ENCODE measurements at places on chromosomes 2 and 18. TPM values are rescaled to one million over a fixed set of nuclear protein-coding genes. Genes with fewer than 3 reads are reported as not detected.

The REG1A gene
- not detected for total RNA-seq

The SCN3A gene
- not detected for total RNA-seq

The CXCR1 gene
- total RNA-seq, result not detected

The SNTG2 gene
- total RNA-seq, result not detected

The C2orf74 gene
- total RNA-seq, result 22.6 TPM

The FOXD4L1 gene
- total RNA-seq, result 0.40 TPM

The RND3 gene
- 52.9 TPM for total RNA-seq

The SERPINB5 gene
- 0.08 TPM for total RNA-seq

The TMEM185B gene
- 50.1 TPM for total RNA-seq

The EPHA4 gene
- total RNA-seq, result 0.72 TPM

The LINC00305 gene
- not detected for total RNA-seq

The DNAJC5G gene
- not detected for total RNA-seq

The HS6ST1 gene
- total RNA-seq, result 11.5 TPM

All from A549 treated with CORT108297 at 1 μM for 4 hours (cell line).